Activated CD4-positive, alpha-beta T cell treated with anti-CD3 and anti-CD28 coated beads, Interleukin-2, amount 50 U/mL, for 48 hours (primary cell): ENCODE measurements at places on chromosomes 12 and 14.

GRCh38 chr12:48302161-48302911 is 48.4 kb downstream of the ZNF641 start:
- no peak for DNase-seq

DNA sequence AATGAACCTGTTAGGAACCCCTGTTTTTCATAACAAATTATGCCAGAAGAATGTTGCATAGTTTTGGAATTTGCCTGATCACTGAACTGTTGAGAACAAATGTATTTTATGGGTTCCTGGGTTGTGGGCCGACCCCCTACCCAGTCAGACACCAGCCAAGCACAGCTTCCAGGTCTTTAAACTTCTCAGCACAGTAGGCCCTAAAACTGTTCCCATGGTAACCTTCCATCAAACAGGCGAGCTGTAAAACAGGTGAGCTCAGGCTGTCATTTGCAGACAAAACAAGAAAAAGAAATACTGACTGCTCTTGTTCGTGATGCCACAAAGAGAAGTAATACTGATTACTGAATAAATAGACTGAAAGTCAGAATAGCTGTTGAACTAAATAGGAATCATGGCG is 147.0 kb downstream of the PTPRO start:
- DNase-seq = no peak

DNA sequence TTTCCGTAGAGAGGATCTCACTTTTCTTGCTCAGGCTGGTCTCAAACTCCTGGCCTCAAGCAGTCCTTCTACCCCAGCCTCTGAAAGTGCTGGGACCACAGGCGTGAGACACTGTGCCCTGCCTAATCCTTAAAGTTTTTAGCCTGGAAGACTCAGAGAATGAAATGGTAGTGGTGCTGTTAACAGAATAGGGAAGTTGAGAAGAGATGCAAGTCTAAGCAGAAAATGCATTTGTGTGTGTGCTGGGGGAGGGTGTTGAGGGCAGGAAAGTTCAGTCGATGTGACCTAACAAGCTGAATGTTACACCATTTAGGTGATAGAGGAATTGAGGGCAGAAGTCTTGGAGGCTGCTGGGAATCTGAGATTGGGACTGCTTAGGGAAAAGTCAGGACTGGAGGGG is 6.9 kb upstream of the TUBA1A start:
- DNase-seq = no peak

GRCh38 chr14:30227876-30228275 is 300.2 kb upstream of the PRKD1 start:
- DNase-seq = no peak

- DNase-seq = no peak
Observed at GRCh38 chr12:107663277-107663676, 22.3 kb upstream of the PWP1 start.

GRCh38 chr14:90669731-90670130 is 146.5 kb downstream of the TTC7B start:
- no peak for DNase-seq

- DNase-seq = no peak
Observed at GRCh38 chr12:116919247-116919661, 8.5 kb downstream of the FBXW8 start.

DNA sequence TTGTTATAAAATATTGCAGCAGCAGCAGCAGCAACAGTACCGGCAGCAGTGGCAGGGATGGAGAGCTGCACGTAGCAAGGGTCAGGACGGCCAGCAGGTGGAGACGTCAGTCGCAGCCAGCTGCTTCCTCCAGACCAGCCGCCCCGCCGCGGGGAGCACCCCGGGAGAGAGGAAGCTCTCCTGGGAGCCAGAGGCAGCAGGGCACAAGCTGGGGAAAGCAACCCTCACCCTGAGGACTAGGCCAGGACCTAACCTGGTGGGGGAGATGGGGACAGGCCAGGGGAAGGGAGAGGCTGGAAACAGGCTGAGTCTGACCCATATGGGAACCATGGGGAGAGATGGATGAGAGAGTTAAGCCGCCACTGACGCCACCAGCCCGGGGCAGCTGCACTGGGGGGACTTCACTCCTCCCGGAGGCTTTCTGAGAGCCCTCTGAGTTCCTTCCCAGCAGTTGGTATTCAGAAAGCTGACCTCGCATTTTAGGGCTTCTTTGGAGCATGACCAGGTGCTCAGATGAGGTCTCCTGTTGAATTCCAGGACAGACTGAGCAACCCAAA is 56.3 kb downstream of the SPTB start:
- DNase-seq = peak; percentile 79

- DNase-seq = no peak
Observed at GRCh38 chr14:96267336-96267735, 11.3 kb downstream of the BDKRB1 start.

DNA sequence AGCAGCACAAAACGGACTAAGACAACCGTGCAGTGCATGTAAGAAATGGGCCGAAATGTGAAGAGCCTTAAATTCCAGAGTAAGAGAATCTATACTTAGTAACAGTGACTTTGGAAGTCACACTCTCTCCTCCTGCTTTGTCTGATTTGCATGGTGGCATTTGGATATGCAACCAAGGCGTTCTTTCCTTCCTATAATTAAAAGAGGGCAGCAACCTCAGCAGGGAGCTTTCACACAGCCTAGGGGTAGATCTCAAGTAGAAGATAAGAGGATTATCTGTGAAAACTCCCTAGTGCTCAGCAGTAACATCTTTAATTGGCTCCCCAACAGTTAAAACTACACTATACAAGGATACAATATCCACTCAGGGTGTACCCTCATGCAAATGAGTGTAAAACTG is 16.5 kb downstream of the GMFB start:
- no peak for DNase-seq

GRCh38 chr12:123523518-123523917 is 10.0 kb downstream of the RILPL1 start:
- DNase-seq = no peak

- peak; percentile 5 for DNase-seq
Observed at GRCh38 chr14:81400202-81400678, at the start of gene STON2. Gene STON2 (minus strand): TSS chr14:81400324. CDS start chr14:81398382, 1,942 bp downstream.

GRCh38 chr12:753611-754472 is 1.5 kb downstream of the WNK1 start:
- peak; percentile 63 for DNase-seq

- no peak for DNase-seq
Observed at GRCh38 chr14:68497011-68497410, 295.9 kb downstream of the ZFP36L1 start.

DNA sequence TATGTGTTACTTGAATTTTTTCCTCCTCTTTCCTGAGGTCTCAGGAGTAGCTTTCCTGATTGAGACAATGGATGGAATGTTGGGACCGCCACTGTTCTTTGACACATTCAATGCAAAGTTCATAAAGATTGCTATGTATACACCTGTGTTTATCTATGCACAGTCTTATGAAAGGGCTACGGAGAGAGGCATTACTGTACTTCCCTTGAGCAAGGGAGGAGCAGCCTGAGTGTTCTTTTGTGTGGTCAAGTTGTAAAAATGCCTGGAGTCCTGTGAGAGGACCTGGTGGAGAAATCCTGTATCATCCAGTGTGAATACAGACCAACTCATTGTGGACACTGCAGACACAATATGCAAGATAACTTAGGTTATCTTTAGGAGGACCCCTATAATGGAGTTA is 1.2 kb downstream of the SRGAP1 start:
- no peak for DNase-seq
